ENCODE measurements at places on chromosomes 12 and 14. TPM values are rescaled to one million over a fixed set of nuclear protein-coding genes. Genes with fewer than 3 reads are reported as not detected.
A peak's percentile ranks its signal among the peaks of the same experiment; 100 is the strongest.

DNA sequence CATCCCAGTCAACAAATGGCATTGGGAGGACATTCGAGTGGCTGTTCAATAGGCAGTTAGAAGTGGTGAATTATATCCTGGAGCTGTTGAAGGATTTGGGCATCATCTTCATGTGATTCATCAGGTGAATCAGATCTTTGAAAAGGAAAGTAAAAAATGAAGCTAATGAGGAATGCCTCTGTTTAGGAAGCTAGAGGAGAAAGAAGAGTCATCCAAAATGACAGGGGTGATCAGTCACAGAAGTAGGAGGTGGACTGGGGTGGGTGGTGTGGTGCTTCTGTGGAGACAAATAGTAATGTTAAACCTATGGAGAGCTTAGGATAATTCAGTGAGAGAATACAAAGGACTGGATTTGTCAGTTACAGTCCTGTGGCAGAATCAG, 32.7 kb downstream of the DIP2B start:
- no peak for DNase-seq

- DNase-seq: no peak
Measured at GRCh38 chr14:70993931-70994330, 86.7 kb downstream of the PCNX1 start.

ANKRD33 gene
- not detected for total RNA-seq

DNA sequence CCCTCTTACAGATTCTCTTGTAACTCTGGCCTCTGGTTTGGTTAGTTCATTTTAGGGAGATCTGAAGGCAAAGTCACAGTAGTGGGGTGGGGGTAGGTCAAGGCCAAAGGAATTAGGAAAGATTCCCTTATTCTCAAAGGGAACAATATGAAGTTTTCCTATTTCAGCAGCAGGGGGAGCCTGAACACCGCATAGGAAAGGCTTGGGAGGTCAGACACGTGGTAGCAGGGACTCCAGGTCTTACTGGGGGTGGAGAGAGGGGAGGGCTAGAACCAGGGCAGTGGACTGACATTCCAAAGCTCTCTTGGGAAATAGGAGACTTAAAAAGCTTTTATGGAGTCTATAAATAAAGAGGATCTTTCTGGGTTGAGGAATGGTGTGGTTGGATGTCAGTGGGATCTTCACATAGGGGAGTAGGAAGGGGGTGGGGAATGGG, 1.3 kb downstream of the ZC3H10 start:
- peak; percentile 76 for DNase-seq

ACADS gene
- 20.1 TPM for total RNA-seq

HOXC6 gene
- total RNA-seq: not detected

DNA sequence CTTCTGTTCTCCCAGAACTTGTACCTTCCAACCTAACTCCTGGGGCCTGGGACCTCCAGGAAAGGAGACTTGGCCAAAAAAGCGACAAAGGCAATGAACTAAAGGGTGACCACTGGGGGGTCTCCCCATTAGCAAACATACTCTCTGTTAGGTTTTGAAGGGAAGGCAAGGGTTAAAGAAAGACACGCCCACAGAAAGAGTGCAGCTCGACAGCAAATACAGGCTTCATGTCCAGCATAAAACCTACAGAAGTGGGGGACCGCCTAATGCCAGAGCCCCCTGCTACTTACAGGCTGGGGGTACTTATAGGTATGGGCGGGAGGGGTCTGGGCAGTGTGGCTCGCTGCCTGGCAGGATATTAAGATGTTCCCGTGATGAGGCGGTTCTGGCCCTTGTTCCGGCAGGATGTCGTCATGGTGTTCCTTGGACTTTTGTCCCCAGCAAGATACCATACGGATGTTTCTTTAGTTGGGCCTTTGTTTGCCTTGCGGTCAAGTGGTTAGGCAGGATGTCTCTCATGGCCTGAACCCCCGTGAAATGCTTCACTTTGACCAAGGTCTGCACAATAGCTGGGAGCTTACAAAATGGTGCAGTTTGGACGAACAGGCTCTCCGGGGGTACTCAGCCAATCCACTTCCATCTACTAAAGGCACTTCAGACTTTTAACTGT, 53.4 kb downstream of the PRMT8 start:
- DNase-seq: no peak

- DNase-seq: no peak
Measured at GRCh38 chr14:92982956-92983355, 60.0 kb downstream of the CHGA start.

DNA sequence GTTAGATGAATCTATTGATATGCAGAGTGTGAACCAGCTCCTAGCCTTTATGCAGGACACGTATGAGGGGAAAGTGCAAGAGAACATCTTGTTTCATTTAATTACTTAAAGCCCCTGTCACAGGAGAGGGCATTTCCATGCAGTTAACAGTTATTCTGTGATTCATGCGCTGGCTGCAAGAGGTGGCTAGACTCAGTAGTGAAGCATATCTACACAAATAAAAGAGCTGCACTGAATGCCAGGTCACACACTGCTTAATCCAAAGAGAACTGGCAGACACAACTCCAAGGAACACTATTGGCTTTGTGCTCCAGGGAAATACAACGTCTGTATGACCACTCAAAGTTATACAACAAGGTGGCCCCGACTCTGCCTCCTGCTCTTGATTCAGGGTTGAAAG, 394.1 kb downstream of the C12orf75 start:
- DNase-seq: no peak

DNA sequence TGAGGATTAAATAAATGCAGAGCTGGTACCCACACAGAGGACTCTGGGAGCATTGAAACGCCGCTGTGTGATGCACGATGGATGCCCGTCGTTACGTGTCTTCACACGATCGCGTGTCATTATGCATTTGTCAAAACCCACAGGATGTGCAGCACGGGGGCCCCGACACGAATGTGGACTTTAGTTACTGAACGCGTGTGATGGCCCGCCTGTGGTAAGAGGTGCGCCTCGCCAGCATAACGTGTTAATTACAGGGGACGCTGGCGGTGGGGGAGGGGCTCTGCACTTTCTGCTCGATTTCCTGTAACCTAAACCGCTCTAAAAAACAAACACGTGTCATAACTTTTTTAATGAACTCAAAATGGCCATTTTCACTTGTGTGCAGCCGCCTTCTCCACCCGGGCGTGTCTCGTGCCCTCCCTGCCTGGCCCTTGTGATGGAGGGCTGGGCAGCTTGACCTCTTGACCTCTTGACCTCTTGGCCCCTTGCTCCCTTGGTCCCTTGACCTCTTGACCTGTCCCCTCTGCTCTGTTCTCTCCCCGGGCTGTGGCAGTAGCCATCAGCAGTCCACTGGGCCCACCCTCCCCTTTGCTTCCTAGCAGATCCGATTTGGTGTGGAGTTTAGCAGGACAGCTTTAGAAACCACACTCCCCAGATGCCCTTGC, 33.7 kb upstream of the GALNT9 start:
- DNase-seq: no peak

GRCh38 chr12:43551971-43552559, at the start of gene ADAMTS20:
Gene ADAMTS20 (minus strand): TSS chr12:43552203. CDS start chr12:43551921, 282 bp downstream.
- no peak for DNase-seq

GRCh38 chr12:99917711-99918402, 66.9 kb downstream of the ANKS1B start:
- no peak for DNase-seq

LTBP2 gene
- total RNA-seq: 0.12 TPM

PPP1R36 gene
- 0.50 TPM for total RNA-seq

CCER1 gene
- total RNA-seq: not detected

IQSEC3 gene
- not detected for total RNA-seq

SLC4A8 gene
- total RNA-seq: 4.4 TPM

Measured in activated CD4-positive, alpha-beta T cell treated with anti-CD3 and anti-CD28 coated beads, Interleukin-2, amount 10 ng/mL, durations not matched to agents 7 days and 5 days (primary cell).